ENCODE measurements at places on chromosomes 2 and 18.
A peak's percentile ranks its signal among the peaks of the same experiment; 100 is the strongest.

- H3K4me1 ChIP-seq: no peaks in the 10 kb centered on the region
- no peak overlapping the region for H3K4me3 ChIP-seq
- DNase-seq: no peak
- H3K36me3 ChIP-seq: peaks cover 35% of the 10 kb centered on the region
- H3K27me3 ChIP-seq: no peaks in the 10 kb centered on the region
- H3K27ac ChIP-seq: no peak overlapping the region
Observed at GRCh38 chr2:105888625-105889024, 143.9 kb downstream of the NCK2 start.

GRCh38 chr2:12316476-12316875, 400.3 kb upstream of the TRIB2 start:
- no peaks in the 10 kb centered on the region for H3K27me3 ChIP-seq
- peaks cover 2% of the 10 kb centered on the region for H3K4me1 ChIP-seq
- no peaks in the 10 kb centered on the region for H3K36me3 ChIP-seq

DNA sequence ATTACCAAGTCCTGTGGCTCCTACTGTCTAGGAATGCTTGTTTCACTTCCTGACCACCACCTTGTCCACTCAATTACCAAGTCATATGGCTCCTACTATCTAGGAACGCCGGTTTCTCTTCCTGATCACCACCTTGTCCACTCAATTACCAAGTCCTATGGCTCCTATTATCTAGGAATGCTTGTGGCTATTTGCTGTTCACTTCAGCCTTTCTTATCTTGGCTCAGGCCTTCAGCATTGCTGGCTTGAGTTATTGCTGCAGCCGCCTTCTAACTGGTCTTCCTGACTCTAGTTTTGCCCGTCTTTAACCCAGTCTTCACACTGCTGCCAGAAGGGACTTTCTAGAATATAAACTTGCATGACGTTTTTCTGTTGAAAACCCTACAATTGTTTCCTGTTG, 82.5 kb upstream of the GAREM1 start:
- no peaks in the 10 kb centered on the region for H3K27me3 ChIP-seq
- H3K36me3 ChIP-seq: no peaks in the 10 kb centered on the region
- peak overlapping the region; percentile 4 for H3K27ac ChIP-seq
- peak; percentile 47 for DNase-seq
- H3K4me3 ChIP-seq: no peak overlapping the region

DNA sequence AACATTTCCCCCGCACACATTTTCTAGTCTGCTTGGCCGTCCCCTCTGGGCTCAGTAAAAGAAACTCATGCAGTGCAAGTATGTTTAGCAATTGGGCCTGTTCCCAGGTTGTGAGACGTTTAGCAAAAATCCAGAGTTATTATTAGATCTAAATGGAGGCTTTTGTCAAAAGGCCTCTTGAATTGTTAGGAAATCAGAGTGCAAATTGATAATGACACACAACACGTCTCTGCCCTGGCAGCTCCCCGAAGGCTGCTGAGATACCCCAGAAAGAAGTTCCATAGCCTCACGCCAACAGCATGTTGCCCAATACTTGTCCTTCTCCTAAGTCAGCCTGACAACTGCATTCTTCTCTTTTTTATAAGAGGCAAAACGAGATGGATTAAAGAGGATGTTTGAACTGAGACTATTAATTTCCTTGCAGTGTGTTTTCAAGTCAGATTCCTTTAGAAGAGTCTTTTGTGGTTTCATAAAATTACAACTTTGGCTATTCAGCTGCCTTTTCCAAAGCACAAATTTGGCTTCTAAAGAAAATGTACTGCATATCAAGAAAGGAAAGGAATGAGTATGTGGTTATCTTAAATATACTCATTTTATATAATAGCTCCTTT, 202.2 kb downstream of the TRIB2 start:
- H3K27me3 ChIP-seq: no peaks in the 10 kb centered on the region
- peak; percentile 14 for DNase-seq
- no peaks in the 10 kb centered on the region for H3K36me3 ChIP-seq
- H3K4me1 ChIP-seq: no peaks in the 10 kb centered on the region

- no peaks in the 10 kb centered on the region for H3K27me3 ChIP-seq
- peak; percentile 28 for DNase-seq
- peaks cover 22% of the 10 kb centered on the region for H3K36me3 ChIP-seq
- peak overlapping the region; percentile 49 for H3K27ac ChIP-seq
- H3K4me1 ChIP-seq: peaks cover 19% of the 10 kb centered on the region
Observed at GRCh38 chr2:237733677-237734300, 64.8 kb upstream of the RBM44 start.

- no peaks in the 10 kb centered on the region for H3K27me3 ChIP-seq
- DNase-seq: peak; percentile 69
- H3K36me3 ChIP-seq: no peaks in the 10 kb centered on the region
- H3K27ac ChIP-seq: peak overlapping the region; percentile 71
- H3K4me1 ChIP-seq: peaks cover 51% of the 10 kb centered on the region
Observed at GRCh38 chr18:31399306-31400032, 22.9 kb downstream of the DSG4 start.

DNA sequence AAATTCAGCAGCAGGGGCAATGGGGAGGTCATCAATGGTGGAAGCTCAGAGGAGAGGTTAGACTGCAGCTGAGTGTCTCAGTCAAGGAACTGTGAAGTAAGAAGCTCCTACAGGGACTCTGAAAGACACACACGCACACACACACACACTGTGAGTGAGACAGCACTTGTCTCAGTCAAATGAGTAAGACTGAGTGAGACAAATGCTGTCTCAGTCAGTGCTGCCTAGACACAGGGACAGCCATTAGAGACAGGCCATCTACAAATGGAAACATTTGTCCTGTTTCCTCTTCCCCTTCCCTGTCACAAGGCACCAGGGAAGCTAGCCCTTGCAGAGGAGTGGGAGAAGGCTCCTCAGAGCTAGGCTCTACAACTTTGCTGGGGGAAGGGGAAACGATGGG, 577.4 kb upstream of the GCFC2 start:
- no peaks in the 10 kb centered on the region for H3K36me3 ChIP-seq
- DNase-seq: no peak
- no peaks in the 10 kb centered on the region for H3K27me3 ChIP-seq
- H3K4me1 ChIP-seq: no peaks in the 10 kb centered on the region

DNA sequence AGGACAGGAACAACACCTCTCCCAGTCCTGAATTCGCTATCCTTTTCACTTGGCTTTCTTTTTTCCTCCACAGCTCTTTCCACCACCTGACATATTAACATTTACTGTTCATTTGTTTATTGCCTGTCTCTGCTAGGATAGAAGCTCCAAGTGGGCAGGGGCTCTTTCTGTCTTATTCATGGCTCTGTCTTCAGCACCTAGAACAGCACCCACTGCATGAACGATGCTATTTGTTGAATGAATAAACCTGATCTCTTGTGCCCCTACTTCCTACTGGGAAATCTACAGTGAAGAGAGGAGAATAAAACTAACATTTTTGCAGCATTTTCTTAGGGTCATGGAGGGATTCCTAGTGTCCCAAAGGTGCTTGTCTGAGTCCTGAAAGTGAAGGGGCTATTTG, 24.4 kb upstream of the GAREM2 start:
- no peak for DNase-seq
- no peaks in the 10 kb centered on the region for H3K27me3 ChIP-seq
- H3K4me3 ChIP-seq: no peak overlapping the region
- peaks cover 8% of the 10 kb centered on the region for H3K4me1 ChIP-seq
- no peaks in the 10 kb centered on the region for H3K36me3 ChIP-seq

DNA sequence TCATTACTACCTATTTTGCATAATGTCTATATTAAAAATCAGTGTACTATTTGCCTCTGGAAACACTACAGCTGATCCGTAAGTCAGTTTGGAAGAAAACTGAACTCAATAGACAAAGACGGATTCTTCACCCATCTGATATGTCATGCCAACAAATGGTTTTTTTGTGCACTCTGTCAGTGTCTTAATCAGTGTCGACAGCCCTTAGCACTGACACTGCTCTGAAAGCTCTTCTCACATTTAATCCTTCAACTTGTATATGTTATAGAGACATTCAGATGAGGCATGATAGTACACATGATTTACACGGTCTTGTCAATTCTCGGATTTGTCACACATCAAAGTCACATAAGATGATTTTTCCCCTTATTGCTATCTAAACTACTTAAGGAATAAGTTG, 347.5 kb upstream of the GALNT5 start:
- no peaks in the 10 kb centered on the region for H3K36me3 ChIP-seq
- no peak overlapping the region for H3K27ac ChIP-seq
- H3K4me1 ChIP-seq: no peaks in the 10 kb centered on the region
- no peaks in the 10 kb centered on the region for H3K27me3 ChIP-seq

DNA sequence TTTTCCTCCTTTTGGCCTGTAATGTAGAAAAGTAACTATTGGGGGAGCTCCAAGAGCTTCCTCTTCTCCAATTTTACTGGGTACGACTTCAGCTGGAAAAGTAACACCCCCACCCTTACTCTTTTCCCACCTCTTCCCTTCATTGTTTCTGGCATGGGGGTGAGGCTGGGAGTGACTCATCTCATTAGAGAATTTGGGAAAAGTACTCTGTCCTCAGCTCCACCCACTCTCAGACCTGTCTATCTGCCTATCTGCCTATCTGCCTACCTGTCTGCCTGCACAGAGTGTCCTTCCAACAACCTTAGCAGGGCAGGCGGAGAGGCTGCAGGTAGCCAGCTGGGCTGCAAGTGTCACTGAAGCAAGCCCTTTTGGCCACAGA, 93.6 kb downstream of the EPHA4 start:
- H3K4me1 ChIP-seq: no peaks in the 10 kb centered on the region
- H3K27me3 ChIP-seq: no peaks in the 10 kb centered on the region

DNA sequence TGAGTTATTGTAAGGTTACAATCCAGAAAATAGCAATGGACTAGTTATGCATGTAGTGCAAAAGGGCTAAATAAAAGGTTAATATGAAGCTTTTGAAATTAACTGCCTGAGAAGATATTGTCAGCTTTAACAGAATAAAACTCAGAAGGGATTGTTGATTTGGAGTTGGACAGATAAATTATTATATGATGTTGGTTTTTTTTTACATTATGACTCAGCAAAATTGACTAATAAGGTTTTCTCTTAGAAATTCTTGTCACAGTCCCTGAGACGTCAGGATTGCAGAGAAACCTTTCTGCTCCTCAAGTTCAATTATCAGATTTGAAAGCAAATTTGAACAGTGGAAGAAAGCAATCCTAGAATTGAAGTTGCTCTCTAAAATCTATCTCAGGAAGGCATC, 946.9 kb downstream of the CBLN2 start:
- H3K27ac ChIP-seq: no peak overlapping the region
- no peaks in the 10 kb centered on the region for H3K36me3 ChIP-seq
- no peaks in the 10 kb centered on the region for H3K4me1 ChIP-seq
- no peak overlapping the region for H3K4me3 ChIP-seq

- no peak overlapping the region for H3K27ac ChIP-seq
- peaks cover 3% of the 10 kb centered on the region for H3K4me1 ChIP-seq
- H3K27me3 ChIP-seq: peaks cover 65% of the 10 kb centered on the region
- DNase-seq: no peak
- no peaks in the 10 kb centered on the region for H3K36me3 ChIP-seq
Observed at GRCh38 chr2:216370961-216371712, 1.1 kb downstream of the MARCHF4 start.

DNA sequence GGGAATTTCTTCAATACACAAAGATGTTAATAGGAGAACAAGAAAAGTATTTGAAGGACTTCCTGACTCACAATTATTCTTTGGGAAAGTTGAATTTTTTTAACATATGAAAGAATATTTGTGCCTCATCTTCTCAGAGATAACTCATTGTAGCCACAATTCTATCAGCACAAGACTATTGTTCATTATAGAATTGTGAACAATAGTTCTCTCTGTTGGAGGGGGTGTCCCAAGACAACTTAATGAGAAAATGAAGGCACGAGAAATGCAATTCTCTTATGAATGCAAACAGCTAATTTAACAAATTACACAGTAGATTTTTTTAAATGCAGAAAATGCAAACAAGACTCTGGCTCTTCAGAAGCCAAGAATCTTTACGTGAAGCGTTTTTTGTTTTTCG, 157.0 kb downstream of the BARD1 start:
- no peak overlapping the region for H3K27ac ChIP-seq
- no peak for DNase-seq
- no peaks in the 10 kb centered on the region for H3K4me1 ChIP-seq
- H3K4me3 ChIP-seq: no peak overlapping the region

- H3K27me3 ChIP-seq: no peaks in the 10 kb centered on the region
- no peaks in the 10 kb centered on the region for H3K36me3 ChIP-seq
- no peaks in the 10 kb centered on the region for H3K4me1 ChIP-seq
- H3K4me3 ChIP-seq: no peak overlapping the region
- no peak for DNase-seq
- H3K27ac ChIP-seq: no peak overlapping the region
Observed at GRCh38 chr2:241456546-241456945, 51.8 kb downstream of the STK25 start.

GRCh38 chr2:117888897-117889296, 74.4 kb downstream of the DDX18 start:
- no peak for DNase-seq
- H3K27me3 ChIP-seq: no peaks in the 10 kb centered on the region
- H3K4me1 ChIP-seq: no peaks in the 10 kb centered on the region
- no peak overlapping the region for H3K4me3 ChIP-seq
- H3K36me3 ChIP-seq: no peaks in the 10 kb centered on the region

- H3K36me3 ChIP-seq: no peaks in the 10 kb centered on the region
- no peak overlapping the region for H3K4me3 ChIP-seq
- no peak for DNase-seq
- H3K27me3 ChIP-seq: peaks cover 7% of the 10 kb centered on the region
- no peak overlapping the region for H3K27ac ChIP-seq
Observed at GRCh38 chr2:68291314-68291713, 28.4 kb downstream of the CNRIP1 start.

DNA sequence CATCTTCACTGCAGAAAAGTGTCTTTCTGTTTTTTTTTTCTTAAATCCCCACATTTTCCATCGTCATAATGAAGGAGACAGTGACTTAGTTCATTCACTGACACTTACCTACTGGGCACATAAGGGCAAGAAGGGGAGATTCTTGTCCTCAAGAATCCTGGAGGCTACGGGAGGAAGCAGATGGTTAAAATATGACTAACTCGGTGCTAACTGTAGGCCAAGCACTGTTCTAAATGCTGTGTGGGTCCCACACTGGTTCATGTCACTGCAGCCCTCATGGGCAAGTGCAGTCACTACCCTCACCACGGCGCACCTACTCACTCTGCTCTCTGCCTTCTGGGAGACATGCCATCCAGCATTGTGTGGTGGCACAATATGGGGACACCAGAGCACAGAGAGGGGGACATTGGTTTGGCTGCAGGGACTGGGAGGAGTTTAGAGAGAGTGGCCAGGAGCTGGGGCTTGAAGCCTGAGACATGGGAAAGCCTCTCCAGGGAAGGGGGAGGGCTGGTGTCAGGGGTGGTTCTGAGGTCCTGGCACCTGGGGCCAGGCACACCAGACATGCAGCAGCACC, 305.2 kb downstream of the MYCN start:
- no peak overlapping the region for H3K27ac ChIP-seq
- no peaks in the 10 kb centered on the region for H3K27me3 ChIP-seq
- no peaks in the 10 kb centered on the region for H3K36me3 ChIP-seq
- H3K4me3 ChIP-seq: no peak overlapping the region
- peaks cover 23% of the 10 kb centered on the region for H3K4me1 ChIP-seq
- DNase-seq: no peak
